ENCODE measurements at places on chromosomes 1 and 21. TPM values are rescaled to one million over a fixed set of nuclear protein-coding genes. Genes with fewer than 3 reads are reported as not detected.

Gene GSTM4
- 25.1 TPM for polyA plus RNA-seq

Gene PGLYRP3
- polyA plus RNA-seq, result not detected

Gene CHI3L2
- 0.30 TPM for polyA plus RNA-seq

Gene KCNN3
- 10.1 TPM for polyA plus RNA-seq

Gene MINDY1
- polyA plus RNA-seq, result 17.7 TPM

Gene KCNK2
- 2.5 TPM for polyA plus RNA-seq

Gene PCSK9
- 3.9 TPM for polyA plus RNA-seq

Gene CATSPERE
- 0.77 TPM for polyA plus RNA-seq

Gene CLIC6
- polyA plus RNA-seq, result not detected

Gene FBLIM1
- polyA plus RNA-seq, result 39.5 TPM

Gene MRPS6
- polyA plus RNA-seq, result 33.6 TPM

Gene NBPF1
- 150 TPM for polyA plus RNA-seq

Gene MRPL37
- polyA plus RNA-seq, result 61.5 TPM

Gene ZZZ3
- 31.7 TPM for polyA plus RNA-seq

Gene NEGR1
- 16.6 TPM for polyA plus RNA-seq

All from forelimb muscle (tissue), 1 donor.